ENCODE measurements at places on chromosomes 7 and 10.

- DNase-seq: no peak
These were observed 20.2 kb upstream of the PDGFA start for GRCh38 chr7:539731-540411.

GRCh38 chr7:151632750-151633515 is 113.2 kb upstream of the RHEB start:
- DNase-seq: no peak

GRCh38 chr10:97376413-97376812 is 24.7 kb downstream of the RRP12 start:
- no peak for DNase-seq

GRCh38 chr7:41930538-41931262 is 227.8 kb upstream of the INHBA start:
- DNase-seq: no peak

- DNase-seq: no peak
These were observed 303.7 kb downstream of the PRPF18 start for GRCh38 chr10:13890233-13891127.

GRCh38 chr10:44991571-44991970 is 9.2 kb upstream of the ZNF22 start:
- DNase-seq: no peak

DNA sequence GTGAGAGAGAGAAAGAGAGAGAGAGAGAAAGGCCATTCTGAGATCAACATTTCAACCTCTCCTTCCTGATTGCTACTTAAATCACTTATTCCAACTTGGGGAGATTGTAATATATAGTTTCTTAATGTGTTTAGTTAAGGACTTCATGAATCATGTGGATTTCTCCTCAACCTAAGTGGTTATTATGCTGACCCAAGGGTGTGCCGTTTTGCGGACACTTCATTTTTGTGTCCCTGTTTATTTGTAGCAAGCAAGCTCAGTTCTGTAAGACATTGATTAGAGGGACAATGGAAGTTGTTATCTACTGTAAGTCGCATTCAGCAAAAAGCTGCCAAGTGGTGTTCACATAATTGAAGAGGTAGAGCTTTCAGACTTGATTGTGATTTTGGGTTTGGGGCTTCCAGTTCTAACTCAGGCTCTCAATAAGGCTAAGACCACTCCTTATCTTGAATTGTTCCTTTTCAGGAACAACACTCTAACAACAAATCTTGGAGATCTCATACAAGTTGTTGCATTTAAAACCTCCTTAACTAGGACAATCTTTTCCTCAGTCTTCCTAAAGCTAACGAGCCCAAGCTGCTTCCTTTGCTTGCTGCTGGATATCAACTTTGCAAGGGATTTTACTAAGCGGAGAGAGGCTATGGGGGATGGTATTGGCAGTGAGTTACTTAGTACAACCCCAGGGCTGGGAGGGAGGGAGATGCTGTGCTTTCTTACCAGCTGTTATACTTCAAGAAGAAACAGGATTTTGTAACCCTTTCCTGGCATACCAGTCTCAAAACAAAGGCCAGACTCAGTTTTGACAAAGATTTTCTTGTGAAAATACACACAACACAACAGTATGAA is 19.8 kb upstream of the COL1A2 start:
- peak; percentile 87 for DNase-seq

All from DMS 273 treated with DMSO at 0.1 percent for 48 hours (cell line).